ENCODE measurements at places on chromosomes 1 and 21.

DNA sequence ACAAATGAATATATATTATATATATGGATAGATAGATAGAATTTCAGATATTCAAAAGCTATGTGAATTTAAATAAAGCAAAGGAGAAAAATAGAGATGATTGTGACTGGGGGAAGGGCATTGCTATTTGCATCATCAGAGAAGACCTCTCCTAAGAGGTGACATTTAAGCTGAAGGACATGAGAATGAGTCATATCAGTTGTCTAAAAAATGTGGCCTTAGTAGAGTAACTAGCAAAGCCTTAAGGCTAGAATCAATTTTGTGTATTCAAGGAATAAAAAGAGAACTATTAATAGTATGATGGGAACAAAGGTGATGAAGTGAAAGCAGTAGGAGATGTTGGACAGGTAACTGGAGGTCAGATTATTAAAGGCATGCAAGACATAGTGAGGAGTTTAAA is 34.8 kb upstream of the SLC35F3 start:
- DNase-seq = peak; percentile 3

GRCh38 chr21:41508415-41509144 is 622 bp upstream of the TMPRSS2 start:
- DNase-seq = no peak

DNA sequence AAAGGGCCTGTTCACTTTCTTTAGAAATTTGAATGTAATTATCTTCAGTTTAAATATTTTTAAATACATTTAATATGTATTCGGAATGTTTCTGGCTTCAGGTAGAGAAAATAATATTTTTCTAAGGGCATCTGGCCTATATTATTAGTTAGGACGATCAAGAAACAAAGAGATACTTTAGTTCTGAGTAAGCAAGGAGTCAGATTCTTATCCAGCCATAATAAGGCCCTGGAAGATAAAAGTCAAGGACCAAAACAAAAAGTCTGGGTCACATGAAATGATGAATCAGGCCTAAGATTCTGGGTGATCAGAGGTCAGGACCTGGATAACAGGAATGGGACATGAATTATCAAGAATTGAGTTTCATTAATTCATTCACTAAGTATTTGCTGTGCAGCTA is 6.3 kb downstream of the PHC2 start:
- peak; percentile 52 for DNase-seq

DNA sequence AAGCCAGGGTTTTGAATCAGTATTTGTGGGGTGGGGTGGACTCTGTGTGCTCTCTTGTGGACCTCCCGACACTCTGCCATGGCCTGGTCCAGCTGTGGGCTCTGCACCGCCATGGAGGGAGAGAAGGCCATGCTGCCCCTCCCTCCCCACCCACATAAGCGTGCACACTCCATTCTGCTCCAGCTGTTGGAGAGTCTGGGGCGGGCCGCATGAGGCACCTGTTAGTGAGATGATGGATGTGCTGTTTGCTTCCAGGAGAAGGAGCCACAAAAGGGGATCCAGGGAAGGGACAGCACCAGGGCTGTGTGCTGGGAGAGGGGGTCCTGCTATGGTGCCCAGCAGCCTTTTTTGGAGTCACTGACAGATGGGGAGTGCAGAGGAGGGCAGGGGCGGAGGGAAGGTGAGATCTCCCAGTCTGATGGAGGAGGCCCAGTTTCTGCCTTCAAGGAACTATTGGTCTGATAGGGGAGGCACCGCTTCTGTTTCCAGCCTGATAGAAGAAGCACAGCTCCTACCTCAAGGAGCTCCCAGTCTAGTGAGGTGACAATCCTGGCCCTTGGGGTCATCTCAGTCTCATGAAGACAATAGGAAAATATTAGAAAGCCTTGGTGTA is 101.5 kb downstream of the ACTL8 start:
- no peak for DNase-seq

- DNase-seq = peak; percentile 56
Measured at GRCh38 chr1:56446531-56447098, 132.7 kb downstream of the PLPP3 start.

GRCh38 chr1:186187601-186188000 is 187.5 kb downstream of the TPR start:
- DNase-seq = no peak

DNA sequence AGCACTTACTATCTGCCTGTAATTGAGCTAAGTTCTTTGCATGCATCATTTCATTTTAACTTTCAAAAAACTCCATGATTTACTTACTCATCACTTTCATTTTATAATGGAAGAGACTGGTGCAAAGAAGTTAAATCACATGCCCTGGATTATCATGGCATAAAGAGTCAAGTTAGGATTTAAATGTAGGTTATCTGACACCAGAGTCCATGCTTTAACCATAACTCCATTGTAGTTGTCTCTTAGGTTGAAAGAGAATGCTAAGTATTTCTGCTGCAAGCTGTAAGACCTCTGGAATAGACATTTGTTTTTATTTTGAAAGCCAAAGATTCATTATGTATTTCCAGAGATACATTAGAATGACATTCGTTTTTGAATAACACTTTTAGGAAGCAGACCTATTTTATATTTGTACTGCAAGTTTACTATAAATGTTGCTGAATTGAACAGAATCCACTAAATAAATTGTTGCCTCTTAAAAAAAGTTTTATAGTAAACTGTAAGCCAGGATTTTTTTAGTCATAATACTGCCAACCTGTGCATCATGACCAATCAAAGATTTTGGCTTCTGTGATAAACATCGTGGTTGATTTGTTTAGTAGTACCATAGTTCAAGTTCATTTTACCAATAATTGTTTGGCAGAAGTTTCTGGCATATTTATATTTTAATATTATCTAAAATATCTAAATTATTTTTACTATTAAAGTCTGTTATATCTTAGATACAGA is 26.1 kb downstream of the CFH start:
- DNase-seq = peak; percentile 21

DNA sequence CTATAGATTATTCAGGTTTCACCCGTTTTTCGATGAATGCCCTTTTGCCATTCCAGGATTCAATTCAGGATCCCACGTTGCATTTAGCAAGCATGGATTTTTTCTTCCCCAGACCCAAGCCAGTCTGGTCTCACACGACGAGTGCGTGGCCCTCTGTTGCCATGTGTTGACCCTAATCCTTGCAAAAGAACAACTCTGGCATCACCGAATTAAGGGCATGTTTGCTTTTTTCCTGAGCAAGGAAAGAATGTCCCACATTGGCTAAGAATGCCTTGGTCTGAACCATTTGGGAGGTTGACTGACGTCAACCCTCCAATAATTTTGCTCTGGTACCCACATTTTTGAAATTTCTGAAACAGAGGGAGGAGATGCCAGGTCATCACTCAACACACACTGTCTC is 153.0 kb upstream of the WNT4 start:
- DNase-seq = no peak

- DNase-seq = no peak
Measured at GRCh38 chr1:27592232-27592930, 11.6 kb downstream of the AHDC1 start.

DNA sequence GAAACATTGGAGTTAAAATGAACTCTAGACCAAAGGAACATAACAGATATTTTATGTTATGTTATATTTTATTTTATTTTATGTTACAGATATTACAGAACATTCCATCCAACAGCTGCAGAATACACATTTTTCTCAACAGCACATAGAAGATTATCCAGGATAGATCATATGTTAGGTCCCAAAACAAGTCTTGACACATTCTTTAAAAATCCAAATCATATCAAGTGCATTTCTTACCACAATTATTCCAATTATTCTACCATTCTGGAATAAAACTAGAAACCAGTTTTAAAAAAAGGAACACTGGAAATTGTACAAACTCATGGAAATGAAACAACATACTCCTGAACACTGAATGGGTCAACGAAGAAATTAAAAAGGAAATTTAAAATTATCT is 30.9 kb upstream of the PIGK start:
- no peak for DNase-seq

DNA sequence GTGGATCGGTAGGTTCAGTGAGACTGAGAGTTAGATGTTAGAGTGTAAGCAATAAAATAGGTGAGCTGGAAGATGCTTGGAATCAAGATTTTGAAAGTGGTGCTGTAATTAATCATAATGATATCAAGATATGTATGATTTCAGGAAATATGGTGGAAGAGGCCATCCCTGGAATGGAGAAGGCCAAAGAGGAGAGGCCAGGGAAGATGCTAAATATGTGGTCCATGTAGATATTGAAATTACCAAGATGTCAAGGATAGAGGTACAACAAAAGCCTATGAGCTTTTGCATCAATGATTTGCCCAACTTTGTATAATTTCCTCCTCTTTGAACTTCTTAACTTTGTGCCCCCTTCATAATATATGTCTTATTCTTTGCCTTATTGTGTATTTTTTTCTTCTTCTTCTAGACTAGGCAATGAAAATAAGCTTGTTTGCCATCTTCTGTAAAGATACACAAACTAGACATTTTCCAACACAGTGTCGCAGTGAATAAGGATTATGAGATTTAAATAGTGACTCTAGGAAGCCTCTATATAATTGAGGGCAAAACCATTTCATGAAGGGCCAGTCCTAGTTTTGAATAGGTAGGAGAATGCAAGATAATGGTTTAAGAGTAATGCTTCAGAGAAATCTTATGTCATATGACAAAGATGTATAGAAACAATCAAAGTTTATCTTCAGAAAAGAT is 8.9 kb downstream of the PTGS2 start:
- peak; percentile 32 for DNase-seq

- no peak for DNase-seq
Measured at GRCh38 chr1:232047473-232047872, 420.9 kb downstream of the DISC1 start.

DNA sequence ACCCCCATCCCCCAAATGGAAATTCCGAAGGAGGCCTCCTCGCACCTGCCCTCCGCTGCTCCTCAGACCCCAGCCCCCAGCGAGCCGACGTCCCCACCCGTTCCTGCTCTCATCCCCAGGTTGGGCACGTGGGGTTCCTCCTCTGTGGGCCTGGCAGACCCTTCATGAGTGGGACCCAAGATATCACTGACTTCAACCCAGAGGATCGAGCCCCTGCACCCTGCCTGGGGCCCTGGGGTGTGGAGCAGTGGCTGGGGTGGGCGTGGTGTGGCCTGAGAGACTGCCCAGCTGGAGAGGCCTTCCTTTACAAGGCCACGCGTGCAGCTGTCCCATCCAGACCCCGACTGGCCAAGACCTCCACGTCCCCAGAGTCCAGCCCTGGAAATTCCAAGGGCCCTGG is 17.6 kb upstream of the ARHGEF16 start:
- no peak for DNase-seq

DNA sequence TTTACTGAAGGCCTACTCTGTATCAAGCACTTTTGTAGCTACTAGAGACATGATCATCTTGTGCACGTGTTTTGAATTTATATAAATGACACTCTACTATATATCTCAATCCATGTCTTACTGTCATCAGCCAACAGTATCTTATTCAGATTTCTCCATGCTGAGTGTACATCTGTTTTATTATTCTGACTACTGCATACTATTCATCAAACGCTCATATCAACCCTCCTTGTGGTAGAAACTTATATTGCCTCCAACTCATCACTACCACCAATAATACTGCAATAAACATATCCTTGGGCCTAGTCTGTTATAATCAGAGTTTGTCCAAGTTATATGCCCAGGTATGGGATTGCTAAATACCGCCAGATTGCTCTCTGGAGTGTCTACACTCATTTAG is 81.6 kb upstream of the IRF2BP2 start:
- peak; percentile 65 for DNase-seq
